Naive thymus-derived CD4-positive, alpha-beta T cell (primary cell): ENCODE measurements at places on chromosomes 6 and 20.

DNA sequence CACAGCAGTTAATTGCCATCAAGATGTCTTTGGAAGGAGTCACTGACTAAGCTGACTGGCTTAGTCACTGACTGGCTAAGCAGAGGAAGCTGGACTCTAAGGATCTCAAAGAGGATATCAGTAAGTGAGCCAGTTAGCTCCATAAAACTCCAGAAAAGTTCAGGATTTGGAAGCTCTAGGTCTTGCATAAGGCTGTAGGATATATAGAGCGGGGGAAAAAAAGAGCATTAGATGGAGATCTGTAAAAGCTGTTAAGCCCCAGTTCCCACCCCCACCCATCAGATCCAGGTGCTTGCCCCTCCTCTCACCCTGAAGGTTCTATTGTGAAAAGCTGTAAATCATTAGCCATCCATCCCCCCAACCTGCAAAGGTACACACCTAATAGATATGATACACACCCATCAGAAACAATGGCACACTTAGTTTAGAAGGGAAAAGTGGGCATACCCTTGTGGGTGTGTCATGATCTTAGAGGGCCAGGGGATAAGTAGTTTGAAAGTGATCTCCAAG, 32.2 kb downstream of the CARMIL1 start:
- DNase-seq: no peak

- no peak for DNase-seq
These were observed 108.5 kb upstream of the RALGAPA2 start for GRCh38 chr20:20820785-20821483.

DNA sequence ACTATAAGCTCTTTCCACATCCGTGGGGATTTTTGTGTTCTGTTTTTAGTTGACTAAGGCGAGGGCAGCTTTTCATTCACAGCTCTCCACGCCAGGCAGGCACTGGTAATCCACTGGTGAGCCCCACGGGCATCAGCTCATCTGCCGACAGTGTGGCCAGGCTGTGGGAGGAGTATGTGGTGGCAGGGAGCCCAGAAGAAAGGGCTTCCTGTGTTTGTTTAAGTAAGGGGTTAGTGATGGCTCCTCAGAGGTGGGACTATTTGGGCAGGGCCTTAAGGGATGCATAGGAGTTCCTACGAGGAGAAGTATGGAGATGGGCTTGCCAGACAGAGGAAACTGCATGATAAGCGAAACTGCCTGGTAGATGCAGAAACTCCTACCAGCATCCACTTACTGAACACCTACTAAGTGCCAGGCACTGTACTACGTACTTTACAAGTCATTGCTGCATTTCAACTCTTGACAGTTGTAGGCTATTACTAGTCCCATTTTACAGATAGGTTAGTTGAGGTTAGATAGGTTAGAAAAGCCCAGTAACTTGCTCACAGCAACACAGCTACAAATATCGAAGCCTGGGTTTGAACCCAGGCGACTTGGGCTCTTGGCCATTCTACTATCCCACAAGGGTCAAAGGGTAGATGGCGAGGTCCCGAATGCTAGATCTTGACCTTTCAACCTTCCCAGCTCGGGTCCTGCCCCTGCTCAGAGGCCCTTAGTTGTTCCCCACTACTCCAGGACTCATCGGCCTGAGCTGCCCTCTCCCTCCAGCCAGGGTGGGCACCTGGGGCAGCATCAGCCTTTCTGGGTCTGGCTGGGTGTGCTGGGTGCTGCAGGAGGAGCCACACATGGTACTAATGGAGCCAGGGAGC, 55.1 kb downstream of the CEBPB start:
- DNase-seq: no peak

DNA sequence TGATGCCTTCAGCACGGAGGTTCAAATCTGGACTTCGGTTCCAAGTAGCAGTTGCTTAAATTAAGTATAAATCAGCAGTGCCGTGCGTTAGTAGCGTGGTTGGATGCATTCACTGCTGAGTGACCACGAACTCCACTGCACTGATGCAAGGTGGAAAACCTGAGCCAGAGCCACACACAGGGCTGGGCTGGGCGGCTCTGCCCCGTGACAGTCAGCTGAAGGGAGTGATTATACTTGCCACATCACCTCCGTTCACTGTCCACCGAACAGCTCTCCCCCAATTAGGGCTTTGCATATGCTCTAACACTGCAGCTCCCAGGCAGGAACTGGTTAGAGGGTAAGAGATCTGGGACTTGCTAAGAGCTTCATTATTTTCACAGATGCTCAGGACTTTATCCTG, 22.2 kb downstream of the PPP1R3G start:
- DNase-seq: no peak

DNA sequence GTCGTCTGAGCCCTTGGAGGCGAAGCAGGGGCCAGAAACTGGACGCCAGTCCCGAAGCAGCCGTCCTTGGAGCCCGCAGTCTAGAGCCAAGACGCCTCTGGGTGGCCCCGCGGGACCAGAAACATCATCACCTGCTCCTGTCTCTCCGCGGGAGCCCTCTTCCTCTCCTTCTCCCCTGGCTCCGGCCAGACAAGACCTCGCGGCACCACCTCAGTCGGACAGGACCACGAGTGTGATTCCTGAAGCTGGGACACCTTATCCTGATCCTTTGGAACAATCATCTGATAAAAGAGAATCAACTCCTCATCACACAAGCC, 416 bp downstream of the RSPH4A start:
- DNase-seq: peak; percentile 19

GRCh38 chr6:33983721-33984465, 162.0 kb downstream of the GRM4 start:
- DNase-seq: no peak
